HL-60 (cell line): ENCODE measurements at places on chromosomes 3 and 15.

GRCh38 chr15:80333261-80333660 lies 70.9 kb upstream of the ARNT2 start:
- no peak for DNase-seq

DNA sequence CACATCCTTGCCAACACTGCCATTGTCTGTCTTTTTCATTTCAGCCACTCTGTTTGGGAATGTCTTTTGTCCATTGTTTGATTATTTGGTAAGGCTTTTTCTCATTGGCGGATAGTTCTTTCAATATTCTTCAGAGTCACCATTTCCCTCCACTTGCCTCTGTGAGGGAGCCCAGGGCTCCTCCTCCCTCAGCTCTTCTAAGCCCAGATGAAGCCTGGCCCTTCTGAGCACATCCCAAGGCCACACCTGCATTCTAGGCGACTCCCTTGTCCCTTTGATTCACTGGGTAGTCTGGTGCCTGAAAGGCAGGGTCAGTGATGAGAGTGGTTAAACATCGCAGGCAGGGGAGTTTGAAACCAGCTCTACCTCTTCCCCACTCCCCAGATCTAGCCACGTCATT lies 12.4 kb upstream of the LTF start:
- DNase-seq: no peak

DNA sequence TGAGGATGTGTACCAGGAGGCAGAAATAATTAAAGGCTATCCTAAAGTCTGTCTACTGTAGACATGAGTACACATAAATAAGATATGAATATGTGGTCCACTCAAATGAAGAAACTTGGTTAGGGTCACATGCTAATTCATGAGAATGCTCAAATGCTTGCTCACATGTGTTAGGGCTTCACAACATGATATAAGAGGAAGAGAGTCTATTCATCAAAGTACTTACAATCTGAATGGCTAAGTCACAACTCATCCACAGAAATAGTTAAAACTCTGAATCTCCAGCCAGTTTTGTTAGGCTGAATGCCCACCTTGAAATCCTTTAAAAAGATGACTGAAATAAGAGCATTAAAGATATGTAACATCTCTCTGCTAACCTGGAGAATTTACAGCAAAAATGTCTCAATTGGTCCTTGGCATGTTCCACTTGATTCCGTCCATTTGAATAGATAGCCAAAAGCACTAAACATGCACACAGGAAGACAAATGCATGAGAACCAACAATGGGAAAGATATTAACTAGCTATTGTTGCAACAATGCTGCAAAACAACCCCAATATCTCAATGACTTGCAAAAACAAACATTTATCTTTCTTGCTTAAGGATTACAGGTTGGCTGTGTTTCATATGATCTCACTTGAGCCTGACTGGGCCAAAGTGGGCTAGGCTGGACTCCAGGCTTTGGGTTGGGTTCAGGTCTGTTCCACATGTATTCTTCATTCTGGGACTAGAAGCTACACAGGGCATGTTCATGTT lies 10.6 kb upstream of the TBC1D5 start:
- no peak for DNase-seq

DNA sequence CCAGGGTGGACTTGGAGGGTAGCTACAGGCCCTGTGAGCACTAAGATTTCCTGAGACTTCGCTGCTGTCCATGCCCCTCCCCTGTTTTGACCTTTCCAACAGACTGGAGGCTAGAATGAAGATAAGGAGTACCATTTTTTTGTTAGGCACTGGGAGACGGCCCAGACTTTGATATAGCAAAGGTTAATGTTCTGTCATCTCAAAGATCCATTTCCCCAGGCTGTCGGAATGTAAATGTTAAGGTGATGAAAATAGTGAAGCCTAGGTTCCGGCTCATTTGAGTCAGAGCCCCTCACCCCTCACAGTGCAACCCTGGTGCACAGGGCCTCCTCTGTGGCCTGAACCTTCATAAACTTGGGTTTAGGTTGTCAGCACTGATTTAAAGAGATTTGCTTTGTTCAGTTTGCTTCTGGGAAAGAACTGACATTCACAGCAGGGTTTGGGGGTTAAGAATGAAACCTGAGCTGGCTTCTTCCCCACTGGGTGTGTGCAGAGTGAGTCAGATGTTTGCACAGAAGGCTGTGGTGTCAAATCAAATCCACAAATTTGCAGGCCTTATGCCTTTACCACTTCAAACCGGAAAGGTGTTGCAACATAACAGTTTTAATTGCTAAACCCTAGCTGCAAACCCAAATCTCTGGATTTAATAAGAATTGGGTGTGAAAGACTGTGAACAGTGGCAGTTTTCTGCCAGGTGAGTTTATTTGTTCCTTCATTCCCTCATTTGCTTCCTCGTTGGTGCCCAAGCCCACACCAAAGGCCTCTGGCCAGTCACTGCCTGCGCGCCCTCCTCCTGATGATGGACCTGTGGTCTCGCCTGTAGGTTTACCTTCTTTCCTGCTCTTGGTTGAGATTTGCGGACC lies 20.6 kb upstream of the KCTD6 start:
- peak; percentile 90 for DNase-seq

GRCh38 chr3:169264711-169265110 lies 398.8 kb downstream of the MECOM start:
- DNase-seq: no peak

GRCh38 chr15:35667908-35668307 lies 121.9 kb upstream of the DPH6 start:
- no peak for DNase-seq

GRCh38 chr15:78048628-78048920 lies 28.9 kb downstream of the TBC1D2B start:
- no peak for DNase-seq

- DNase-seq: no peak
Observed at GRCh38 chr3:129412542-129413198, 15.8 kb downstream of the EFCAB12 start.

- no peak for DNase-seq
Observed at GRCh38 chr15:60631620-60632019, 152.7 kb upstream of the ICE2 start.

DNA sequence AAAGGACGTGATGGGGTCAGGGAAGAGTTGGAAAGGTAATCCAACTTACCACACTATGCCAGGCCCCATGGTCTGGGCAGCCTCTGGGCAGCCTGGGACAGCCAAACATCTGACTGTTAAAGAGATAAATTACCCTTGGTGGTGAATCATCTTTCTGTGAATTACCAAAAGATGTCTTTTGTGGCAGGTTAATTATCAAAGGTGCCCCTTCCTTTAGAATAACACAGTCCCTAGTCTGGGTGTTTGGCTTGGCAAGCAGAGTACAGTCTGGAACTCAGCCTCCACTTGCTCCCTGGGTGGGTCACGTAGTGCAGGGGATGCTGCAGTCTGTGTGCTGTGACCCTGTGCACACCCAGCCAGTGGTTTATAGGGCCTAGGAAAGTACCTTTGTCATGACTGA lies 113.1 kb downstream of the ZNF621 start:
- DNase-seq: no peak

DNA sequence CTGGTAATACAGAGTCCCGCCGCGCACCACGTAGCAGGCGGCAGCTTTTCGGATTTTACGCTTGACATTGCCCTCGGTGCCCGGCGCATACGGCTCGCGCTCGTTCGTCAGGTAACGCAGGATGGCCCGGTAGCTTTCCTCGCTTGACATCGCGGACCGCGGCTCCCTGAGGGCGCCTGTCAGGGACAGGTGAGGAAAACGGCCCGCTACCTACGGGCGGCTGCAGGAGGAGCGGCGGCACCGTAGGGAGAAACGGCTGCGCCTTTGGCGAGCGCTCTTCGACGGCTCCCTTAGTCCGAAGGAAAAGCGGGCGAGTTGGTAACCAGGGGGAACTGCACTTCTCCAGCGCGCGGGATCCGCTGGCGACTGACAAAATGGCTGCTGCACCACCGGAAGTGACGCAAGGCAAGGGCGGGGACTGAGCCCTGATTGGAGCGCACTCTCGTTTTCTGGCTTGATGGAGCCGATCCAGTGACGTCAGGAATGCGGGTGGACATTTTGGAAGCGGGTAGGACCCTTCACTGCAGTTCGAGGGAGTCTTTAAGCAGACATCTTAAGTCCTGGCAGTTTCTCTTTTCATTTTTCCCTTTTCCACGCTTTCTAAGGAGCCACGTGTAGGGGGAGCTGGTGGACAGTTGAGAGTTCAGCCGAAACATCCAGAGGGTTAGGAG lies at the start of gene ZBTB11:
Gene ZBTB11, minus strand, starts transcription at position 368 of the 671 bp plus-strand sequence. Its CDS starts 218 bp downstream, at position 150.
- DNase-seq: peak; percentile 100

- DNase-seq: peak; percentile 38
Observed at GRCh38 chr3:10594915-10595314, 89.5 kb upstream of the ATP2B2 start.

- no peak for DNase-seq
Observed at GRCh38 chr3:99128725-99129505, 227.4 kb upstream of the DCBLD2 start.

GRCh38 chr3:188567478-188568195 lies 413.7 kb downstream of the LPP start:
- no peak for DNase-seq

GRCh38 chr3:11602239-11602840 lies 41.4 kb downstream of the VGLL4 start:
- no peak for DNase-seq

GRCh38 chr15:93319121-93319814 lies 230.3 kb upstream of the RGMA start:
- DNase-seq: no peak

DNA sequence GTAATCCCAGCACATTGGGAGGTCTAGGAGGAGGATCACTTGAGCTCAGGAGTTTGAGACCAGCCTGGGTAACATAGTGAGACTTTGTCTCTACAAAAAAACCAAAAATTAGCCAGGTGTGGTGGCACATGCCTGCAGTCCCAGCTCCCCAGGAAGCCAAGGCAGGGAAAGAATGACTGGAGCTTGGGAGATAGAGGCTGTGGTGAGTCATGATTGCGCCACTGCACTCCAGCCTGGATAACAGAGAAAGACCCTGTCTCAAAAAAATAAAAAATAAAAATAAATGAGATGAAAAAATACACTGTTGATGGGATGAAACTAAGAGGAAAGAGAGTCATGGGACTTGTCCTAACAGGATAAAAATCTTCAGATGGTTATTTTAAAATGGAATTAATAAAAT lies 137.6 kb downstream of the IMPG2 start:
- DNase-seq: no peak

DNA sequence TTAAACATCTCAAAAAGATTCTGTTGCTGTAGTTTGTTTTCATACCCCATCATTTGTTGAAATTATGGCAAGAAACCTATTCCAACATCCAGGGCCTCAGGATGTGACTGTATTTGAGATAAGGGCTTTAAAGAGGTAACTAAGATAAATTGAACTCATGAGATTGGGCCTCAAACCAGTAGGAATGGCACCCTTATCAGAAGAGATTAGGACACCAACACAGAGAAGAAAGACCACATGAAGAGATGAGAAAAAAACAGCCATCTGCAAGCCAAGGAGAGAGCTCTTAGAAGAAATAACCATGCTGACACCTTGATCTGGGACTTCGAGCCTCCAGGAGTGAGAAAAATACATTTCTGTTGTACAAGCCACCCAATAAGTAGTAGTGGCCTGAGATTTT lies 157.7 kb downstream of the CGGBP1 start:
- no peak for DNase-seq

DNA sequence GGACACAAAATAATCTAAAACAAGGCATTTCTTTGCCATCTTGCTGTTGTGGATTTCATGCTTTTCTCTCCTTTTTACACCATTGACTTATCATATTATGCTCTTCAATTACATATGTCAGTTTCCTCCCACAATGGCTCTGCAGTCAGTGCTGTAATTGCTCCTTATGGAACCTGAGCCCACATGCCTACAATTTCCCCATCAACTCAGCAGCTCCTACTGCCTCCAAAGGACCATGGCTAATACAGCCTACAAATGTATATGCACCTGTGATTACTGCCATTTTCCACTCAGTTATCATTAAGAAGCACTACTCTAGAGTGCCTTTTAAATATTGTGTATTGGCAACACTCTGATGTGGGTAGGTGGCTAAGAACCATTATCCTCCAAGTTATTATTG lies 30.8 kb downstream of the RTP4 start:
- DNase-seq: no peak
